ENCODE measurements at places on chromosomes 16 and 17.
A peak's percentile ranks its signal among the peaks of the same experiment; 100 is the strongest.

DNA sequence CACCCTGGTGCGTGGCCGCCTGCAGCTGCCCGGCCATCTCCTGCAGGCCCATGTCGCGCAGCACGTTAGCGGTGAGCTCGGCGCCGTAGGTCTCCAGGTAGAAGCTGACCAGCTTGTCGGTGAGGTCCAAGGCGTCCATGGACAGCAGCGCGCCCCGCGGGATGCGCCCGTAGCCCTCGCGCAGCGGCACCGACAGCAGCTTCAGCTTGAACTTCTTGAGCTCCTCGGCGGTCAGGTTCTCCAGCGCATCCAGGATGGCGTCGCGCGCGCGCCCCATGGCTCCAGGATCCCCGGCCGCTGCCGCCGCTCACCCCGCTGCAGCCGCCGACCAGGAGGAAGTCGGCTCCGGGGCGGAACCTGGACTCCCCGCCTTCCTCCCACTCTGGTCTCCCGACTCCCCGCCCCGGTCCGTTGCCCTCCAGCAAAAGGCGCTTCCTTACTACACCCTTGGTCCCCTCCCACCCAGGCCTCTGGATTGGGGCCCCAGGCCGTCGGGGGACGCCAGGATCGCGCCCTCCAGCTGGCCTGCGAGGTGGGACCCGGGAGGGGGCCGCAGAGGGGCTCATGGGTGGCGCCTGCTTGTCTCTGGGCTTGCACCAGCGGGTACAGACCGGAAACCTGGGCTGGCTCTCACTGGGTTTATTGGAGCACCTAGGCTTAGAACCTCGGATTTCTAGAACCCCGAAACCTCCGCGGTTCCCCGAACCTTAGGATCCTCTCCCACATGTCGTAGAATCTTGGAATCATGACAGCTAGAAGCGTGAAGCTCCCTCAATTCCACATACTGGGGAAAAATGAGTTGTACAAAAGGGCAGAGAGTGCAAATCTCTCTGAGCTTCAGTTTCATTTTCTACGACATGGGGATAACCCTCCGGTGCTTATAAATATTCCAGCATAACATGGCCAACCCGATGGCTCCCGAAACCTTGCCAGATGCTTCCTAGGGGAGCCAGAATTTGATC is at the start of gene PYCARD:
PYCARD (minus strand) TSS at position 347 of the 962 bp plus-strand sequence; CDS start at position 277, 70 bp downstream.
- DNase-seq: peak; percentile 70

- DNase-seq: no peak
These were observed 114.8 kb upstream of the NOL11 start for GRCh38 chr17:67602974-67603373.

DNA sequence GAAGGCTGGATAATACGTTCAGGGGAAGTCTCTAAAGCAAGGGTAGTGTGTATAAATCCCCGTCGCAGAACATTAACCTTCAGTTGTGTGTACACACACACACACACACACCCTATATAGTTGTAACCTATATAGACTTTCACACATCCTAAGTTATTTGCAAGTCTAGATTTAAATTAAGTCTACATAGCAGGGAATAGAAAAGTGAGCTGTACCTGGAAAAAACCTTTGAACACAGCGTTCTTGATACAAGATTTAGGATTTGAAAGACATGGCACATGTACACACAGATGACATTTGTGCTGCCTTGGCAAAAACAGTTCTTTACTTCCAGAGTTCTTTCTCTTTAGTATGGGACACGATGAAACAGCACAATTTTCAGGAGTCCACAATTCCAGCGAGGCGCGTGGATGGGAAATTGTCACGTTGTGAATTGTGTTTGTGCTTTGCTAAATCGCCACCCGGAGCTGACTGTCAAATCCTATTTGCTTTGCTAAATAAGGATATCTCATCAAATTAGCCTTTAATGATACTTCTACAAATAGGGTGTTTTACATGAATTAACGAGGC is 233.9 kb downstream of the MRTFB start:
- no peak for DNase-seq

- no peak for DNase-seq
These were observed 24.7 kb upstream of the TBX4 start for GRCh38 chr17:61427567-61427966.

GRCh38 chr17:19341641-19342610 is 20.6 kb downstream of the B9D1 start:
- DNase-seq: no peak

DNA sequence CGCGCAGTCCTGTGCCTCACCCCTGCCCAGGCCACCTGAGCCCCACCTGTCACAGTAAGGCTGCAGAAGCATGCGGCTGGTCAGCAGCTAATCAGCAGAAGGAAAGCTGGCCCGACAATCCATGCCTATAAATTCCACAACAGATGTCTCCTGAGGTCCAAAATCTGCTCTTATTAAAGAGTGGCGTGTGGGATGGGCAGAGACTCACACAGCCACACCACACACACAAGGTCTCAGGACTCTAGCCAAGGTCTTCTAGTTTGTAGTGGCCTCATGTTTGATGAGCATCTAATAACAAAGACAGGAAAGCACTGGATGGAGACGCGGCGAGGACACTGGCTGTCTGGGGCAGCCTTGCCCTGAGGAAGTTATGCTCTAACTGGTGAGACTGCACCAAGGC is 55.9 kb downstream of the ANKRD11 start:
- DNase-seq: no peak

DNA sequence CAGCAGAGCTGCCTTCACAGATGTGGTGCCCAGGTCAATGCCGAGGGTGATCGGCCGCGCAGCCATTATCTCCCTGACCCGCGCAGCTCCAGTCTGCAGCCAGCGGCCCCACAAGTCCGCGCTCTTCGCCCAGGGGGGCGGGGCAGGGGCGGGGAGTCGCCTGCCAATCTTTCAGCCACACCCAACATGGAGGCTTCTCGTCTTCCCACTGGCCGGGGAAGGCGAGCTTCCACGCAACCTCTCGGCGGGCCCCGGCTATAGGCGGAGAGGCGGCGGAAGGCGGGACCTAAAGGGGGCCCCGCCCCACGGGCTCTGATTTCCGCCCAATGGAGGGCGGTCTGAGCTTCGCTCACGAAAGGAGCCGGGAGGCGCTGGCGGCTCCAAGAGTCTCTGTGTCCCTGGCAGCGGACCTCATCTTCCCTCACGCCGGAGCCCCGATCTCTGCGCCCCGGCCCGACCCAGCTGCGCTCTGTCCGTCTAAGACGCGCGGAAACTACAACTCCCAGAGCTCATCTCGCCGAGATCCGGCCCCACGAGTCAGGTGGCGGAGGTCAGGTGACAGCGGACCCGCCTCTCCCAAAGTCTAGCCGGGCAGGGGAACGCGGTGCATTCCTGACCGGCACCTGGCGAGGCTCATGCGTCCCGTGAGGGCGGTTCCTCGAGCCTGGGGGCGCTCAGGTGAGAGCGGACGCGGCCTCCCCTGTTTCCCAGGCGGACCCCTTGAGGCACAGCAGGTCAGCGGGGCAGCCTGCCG is at the start of the genes CTNS and SHPK:
CTNS (plus strand) TSS at position 607 of the 754 bp plus-strand sequence. CDS start 3,447 bp downstream, outside the sequence.
SHPK (minus strand) TSS at position 97 of the 754 bp plus-strand sequence; CDS start at position 66, 31 bp downstream.
- peak; percentile 97 for DNase-seq

GRCh38 chr17:8649157-8650118 is 18.9 kb upstream of the MYH10 start:
- no peak for DNase-seq

DNA sequence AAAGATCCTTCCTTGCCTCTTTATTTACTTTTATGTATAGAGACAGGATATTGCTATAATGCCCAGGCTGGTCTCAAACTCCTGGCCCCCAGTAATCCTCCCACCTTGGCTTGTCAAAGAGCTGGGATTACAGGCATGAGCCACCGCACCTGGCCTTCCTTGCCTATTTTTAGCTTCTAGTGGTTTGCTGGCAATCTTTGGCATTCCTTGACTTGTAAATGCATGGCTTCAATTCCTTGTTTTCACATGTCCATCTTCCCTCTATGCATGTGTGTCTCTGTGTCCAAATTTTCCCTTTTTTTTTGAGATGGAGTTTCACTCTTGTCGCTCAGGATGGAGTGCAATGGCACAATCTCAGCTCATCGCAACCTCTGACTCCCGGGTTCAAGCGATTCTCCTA is 22.5 kb downstream of the HEXIM2 start:
- no peak for DNase-seq

DNA sequence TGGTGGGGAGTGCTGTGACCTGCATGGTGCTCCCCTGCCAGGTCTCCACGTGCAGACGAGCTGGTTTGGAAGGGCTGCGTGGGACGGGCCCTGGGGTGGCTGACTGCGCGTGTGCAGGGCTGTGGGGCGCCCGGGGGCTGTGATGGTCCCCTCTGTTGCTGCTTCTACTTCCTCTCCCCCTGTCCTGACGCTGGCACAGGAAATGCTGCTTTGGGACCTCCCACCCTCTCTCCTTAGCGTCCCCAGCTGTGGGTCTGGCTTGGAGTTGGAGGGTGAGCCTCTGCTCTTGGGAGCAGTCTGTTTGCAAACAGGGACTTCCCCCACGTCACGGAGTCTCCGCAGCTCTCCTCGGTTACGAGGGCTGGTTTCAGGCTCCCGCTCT is 35.2 kb downstream of the TSC2 start:
- DNase-seq: peak; percentile 44

- no peak for DNase-seq
These were observed 15.3 kb downstream of the OSBPL7 start for GRCh38 chr17:47806026-47806912.

DNA sequence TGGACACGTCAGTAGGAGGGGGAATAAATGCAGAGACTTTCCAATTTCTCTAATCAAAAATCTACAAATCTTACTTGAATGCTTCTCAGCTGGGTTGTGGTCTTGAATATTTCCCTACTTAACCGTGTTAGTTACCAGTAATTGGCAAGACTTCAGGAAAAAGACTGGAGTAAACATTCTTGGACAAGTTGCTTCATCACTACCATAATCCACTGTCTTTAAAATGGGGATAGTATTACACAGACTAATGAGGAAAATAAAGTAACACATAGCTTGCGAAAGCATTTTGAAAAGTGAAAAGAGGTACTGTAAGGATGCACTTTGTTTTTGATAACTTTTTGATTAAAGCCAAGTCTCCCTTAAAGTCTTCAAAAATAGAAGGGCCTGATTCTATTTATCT is 18.4 kb downstream of the MYH1 start:
- DNase-seq: no peak

GRCh38 chr16:2990891-2991290 is 10.6 kb upstream of the PKMYT1 start:
- DNase-seq: no peak

- no peak for DNase-seq
These were observed 852 bp upstream of the HELZ start for GRCh38 chr17:67245694-67246402.

DNA sequence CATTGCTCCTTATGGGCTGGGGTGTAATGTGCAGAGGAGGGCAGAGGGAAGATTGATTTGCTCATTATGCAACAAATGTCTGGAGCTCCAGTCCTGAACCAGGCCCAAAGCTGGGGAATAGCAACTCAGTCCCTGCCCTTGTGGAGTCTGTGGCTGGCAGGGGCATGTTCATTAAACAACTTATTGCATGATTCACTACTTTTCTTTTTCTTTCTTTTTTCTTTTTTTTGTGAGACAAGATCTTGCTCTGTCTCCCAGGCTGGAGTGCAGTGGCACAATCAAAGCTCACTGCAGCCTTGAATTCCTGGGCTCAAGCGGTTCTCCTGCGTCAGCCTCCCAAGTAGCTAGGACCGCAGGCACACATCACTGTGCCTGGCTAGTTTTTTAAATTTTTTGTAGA is 23.1 kb downstream of the MSI2 start:
- DNase-seq: no peak

DNA sequence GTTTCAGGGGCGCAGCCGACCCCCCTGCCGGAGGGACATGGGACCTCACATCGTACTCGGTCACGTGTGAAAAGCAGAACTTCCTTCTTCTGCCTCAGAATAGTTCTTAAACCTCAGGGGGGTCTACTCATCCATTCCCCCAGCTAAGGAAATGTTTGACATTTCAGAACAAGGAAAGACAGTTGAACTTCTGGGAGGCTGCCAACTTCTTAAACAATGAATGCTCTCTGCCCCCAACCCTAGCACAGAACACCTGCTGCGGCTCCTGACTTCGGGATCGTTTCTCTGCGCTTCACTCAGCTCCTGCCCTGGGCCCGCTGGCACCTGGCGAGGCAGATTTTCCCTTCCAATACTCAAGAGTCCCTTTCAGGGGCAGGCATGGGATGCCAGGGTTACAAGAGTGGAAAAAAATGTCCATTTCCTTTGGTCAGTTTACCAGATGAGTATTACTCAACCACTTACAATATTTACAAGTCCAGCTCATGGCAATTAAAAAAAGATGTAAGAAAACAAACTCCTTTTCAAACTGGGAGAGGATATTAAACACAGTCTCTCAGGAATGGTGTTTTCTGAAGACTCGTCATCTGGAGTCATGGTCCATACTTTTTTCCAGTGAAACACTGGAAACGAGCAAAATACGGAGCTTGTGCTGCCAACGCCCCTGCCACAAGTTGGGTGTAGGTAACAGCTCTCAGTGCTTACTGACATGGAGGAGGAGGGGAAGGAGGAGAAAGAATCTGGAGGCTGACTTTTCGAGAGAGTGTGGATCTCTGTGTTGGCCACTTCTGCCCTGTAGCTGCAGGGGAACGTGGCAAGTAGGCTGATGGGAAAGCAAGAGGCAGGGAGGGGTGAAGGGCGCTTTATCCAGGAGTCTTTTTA is 235.7 kb downstream of the NTN1 start:
- no peak for DNase-seq

GRCh38 chr17:36124879-36125824 is 21.5 kb downstream of the CCL4 start:
- DNase-seq: no peak

GRCh38 chr16:74817851-74818250 is 43.2 kb upstream of the FA2H start:
- no peak for DNase-seq

GRCh38 chr16:8660841-8661301 is 13.5 kb upstream of the ABAT start:
- peak; percentile 73 for DNase-seq

- no peak for DNase-seq
These were observed 7.6 kb upstream of the SLC47A2 start for GRCh38 chr17:19723964-19724363.

DNA sequence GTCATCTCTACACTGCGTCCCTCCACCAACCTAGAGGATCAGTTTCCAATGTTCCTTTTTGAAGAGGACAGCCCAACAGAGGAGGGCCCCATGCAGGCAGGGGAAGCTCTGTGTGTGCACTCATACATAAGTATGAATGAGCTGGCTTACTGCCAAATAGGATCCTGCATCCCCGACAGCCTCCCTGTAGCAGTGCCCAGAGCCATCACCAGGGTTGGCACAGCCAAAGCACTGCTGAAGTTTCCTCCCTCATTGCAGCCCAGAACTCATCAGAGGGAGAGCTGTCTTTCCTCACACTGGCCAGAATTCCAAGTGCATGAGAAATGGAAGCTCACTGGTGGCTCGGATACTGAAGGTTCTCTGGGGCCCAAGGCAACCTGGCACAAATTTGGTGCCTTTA is 114.4 kb downstream of the ASIC2 start:
- DNase-seq: no peak

DNA sequence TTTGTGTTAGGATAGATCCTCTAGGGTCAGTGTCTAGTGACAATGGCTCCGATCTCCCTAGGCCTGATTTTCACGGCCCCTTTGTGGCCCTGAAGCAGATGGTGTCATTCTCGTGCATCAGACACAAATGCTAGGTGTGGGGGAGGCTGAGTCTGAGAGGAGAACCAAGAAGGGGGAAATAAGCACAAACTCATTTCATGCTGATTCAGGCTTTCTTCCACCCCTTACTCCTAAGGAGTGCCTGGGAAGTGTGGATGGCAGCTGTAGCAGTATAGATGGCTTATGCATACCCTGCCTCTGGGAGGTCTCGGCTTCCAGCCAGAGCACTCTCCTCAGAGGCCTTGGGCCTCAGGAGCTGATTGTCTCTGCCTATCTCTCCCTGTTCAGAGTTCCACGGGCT is 1.8 kb upstream of the WNK4 start:
- DNase-seq: no peak

- DNase-seq: no peak
These were observed 306.1 kb upstream of the KIF2B start for GRCh38 chr17:53516636-53517035.

- DNase-seq: no peak
These were observed 22.9 kb downstream of the DHRS7C start for GRCh38 chr17:9768381-9768934.

Data from ureter (tissue), 1 donor.